CD4-positive, alpha-beta T cell treated with Interleukin-4 for 1 hour (primary cell): ENCODE measurements at places on chromosomes 16 and 17.
A peak's percentile ranks its signal among the peaks of the same experiment; 100 is the strongest.

DNA sequence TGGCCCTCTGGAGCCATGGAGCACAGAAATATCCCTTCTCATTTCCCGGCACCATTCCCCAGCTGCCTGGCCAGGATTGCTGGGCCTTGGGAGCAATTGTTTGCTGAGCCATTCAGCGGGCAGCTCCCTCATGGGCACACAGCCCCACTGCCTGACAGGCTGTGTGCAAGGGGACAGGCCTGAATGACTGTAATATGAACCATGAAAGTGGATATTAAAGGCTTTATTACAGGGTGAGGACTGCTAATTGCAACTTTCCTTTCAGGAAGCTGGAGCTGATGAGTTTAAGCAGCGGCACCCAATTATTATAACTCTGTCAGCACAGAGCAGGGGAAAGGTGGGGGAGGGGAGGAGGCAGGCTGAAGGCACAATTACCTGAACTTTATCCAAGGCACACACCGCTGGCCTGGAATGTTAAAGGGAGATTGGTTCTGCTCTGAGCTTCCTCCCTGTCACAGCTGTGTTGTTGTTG is 159.8 kb upstream of the SDK2 start:
- DNase-seq: no peak

GRCh38 chr17:73068322-73069153 is 23.9 kb downstream of the SLC39A11 start:
- DNase-seq: no peak

GRCh38 chr17:61467416-61468262 is 15.4 kb downstream of the TBX4 start:
- DNase-seq: no peak

- no peak for DNase-seq
These were observed 1.2 kb downstream of the GFAP start for GRCh38 chr17:44914148-44914547.

DNA sequence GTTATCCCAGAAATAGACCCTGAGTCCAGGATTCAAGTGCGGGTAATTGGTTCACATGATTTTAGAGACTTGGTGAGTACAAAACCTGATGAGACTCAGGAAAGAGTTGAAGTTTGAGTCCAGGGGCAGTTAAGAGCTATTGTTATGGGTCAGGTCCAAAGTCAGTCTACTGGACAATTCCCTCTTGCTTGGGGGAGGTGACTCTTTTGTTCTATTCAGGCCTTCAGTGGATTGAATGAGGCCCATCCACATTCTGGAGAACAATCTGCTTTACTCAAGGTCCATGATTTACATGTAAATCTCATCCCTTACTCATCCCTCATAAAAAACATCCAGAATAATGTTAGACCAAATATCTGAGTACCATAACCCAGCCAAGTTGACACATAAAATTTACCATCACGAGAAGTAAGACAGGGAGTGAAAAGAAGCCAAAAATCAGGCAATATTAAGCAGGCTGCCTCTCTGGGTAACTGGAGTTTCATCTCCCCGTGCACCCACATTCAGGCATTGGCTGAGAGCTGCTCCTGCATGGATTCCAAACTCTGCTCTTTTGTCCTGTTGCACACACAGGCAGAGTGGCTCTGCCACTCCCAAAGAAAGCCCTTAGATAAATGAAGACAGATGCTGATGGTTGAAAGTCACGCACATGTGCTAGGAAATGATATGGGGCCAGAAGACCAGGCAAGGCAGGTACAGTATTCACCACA is 156.0 kb upstream of the SALL1 start:
- no peak for DNase-seq

DNA sequence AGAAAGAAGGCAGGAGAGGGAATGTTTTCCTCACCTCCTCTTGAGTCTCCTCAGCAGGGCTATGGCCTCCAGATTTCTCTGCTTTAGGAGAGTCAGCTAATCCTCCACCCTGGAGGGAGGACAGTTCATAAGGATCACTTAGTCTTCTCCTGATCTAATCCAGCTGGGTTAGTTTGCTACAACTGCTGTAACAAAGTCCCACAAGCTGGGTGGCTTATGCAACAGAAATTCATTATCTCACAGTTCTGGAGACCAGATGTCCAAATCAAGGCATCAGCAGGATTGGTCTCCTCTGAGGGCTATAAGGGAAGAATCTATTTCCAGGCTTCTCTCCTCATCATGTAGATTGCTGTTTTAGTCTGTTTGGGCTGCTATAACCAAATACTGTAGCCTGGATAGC is 40.6 kb upstream of the XYLT1 start:
- no peak for DNase-seq

DNA sequence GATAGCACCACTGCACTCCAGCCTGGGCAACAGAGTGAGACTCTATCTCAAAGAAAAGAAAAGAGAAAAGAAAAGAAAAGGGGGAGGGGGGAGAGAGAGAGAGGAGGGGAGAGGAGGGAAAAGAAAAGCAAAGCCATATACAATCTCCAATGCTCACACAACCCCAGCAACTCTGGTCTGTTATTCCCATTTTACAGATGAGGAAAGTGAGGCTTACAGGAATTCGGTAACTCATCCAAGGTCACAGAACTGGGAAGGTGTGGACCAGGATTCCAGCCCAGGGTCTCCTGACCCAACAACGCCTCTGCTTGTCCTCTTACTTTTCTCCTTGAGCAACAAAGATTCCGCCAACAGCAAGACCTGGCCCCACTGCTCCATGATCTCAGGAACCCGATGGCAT is 13.0 kb downstream of the PLA2G10 start:
- no peak for DNase-seq

- no peak for DNase-seq
These were observed 14.4 kb downstream of the CHCT1 start for GRCh38 chr17:60436676-60437075.

DNA sequence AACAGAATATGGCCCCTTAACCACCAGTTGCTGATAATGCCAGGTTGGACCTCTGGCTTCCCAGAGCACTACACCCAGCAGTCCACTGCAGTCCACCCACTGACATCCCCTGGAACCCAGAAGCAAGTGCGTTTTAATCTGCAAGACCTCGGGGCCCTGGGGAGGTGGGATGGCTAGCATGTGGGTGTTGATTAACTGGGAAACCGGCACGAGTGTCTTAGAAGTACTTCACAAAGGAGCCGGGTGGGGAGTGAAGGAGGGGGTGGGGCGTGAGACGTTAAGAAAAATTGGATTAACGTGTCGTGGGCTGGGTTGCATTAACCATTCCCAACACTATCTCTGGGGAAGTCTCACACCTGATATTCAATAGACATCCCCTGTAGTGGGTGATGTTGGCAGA is 6.1 kb upstream of the HIC1 start:
- DNase-seq: no peak

DNA sequence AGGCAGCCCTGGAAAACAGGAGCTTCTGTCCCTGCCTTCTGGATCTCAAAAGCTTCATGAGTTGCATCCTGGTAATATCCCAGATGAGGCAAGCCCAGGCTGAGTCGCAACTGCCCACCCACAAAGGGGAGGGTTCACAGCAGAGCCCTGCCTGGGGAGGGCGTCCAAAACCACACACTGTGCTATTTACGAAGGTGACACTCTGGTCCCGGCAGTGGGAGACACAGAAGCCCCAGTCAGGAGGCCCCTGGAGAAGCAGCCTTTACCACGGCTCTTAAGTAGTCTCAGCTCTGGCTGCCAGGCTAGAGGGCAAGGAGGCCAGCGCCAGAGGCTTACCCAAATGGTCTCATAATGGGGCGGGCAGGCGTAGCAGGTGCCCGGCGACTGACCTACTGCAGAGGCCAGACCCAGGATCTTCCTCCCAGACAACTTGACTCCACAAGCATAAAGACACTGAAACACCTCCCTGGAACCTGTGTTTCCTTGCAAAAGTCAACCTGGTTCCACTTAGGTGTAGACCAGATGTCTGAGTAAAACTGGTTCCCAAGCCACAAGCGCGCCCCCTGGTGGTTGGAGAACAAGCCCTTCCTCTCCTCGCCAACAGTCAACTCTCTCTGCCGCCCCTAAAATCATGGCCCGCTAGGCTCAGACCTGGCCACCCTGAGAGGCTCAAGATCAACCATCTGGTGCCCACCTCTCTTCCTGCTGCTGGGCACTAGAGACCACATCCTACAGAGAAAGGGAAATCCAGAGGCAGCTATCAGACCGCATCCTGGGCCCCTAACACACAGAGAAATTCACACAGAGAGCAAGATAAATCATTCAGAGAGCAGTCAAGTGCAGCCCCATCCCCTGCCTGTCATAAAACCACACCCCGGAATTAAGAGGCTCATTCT is 5.2 kb downstream of the AXIN2 start:
- peak; percentile 81 for DNase-seq

- peak; percentile 58 for DNase-seq
These were observed 15.6 kb upstream of the ZFPM1 start for GRCh38 chr16:88437367-88437964.

GRCh38 chr16:82631701-82632685 is 5.2 kb downstream of the CDH13 start:
- no peak for DNase-seq

GRCh38 chr16:86998196-86999001 is 318.8 kb downstream of the C16orf95 start:
- DNase-seq: no peak

DNA sequence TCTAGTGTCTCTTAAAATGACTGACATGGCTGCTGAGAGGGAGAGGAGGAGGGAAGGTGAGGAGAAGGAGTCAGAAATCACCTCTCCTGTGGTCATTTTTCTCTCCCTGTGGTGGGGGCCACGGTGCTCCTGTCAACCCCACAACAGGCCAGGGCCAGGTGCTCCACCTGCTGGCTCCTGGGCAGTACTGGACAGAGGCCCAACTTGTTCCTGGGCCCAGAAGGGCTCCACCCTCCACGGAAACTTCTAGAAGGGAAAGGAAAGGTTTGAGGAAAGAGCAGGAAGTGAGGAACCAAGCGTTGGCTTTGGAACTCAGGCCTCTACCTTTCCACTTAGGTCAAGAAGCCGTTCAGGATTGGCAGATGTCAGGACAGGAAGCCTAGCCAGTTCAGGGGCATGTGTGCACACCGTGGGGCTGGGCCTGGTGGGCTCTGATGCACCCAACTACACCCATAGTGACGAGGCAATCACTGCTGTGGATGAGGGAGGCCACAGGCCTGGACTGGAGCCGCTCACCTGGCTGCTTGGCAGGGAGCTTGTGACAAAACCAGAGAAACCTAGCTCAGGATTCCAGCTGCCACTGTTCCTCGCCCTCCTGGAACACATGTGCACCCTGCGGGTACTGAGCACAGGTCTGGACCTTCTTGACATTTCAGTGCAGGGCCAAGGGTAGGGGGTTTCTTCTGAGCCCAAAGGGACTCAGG is 36.1 kb downstream of the WNT3 start:
- DNase-seq: no peak

DNA sequence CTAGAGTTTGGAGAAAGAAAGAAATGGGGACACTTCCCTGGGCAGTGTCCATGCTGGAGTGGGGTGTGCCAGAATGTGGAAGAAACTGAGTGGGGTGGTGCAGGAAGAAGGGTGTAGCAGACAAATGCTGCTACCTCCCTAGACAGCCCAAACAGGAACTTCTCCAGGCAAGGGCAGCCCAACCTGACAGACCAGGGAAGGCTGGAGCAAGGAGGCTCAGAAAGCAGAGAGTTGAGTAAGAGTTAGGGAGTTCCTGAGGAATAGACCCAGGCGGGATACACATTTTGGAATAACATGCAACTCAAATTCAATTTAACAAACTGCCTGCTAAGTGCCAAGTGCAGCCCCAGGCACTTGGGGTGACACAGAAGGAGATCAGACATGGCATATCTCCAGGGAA is 1.0 kb upstream of the MYO18A start:
- DNase-seq: no peak

DNA sequence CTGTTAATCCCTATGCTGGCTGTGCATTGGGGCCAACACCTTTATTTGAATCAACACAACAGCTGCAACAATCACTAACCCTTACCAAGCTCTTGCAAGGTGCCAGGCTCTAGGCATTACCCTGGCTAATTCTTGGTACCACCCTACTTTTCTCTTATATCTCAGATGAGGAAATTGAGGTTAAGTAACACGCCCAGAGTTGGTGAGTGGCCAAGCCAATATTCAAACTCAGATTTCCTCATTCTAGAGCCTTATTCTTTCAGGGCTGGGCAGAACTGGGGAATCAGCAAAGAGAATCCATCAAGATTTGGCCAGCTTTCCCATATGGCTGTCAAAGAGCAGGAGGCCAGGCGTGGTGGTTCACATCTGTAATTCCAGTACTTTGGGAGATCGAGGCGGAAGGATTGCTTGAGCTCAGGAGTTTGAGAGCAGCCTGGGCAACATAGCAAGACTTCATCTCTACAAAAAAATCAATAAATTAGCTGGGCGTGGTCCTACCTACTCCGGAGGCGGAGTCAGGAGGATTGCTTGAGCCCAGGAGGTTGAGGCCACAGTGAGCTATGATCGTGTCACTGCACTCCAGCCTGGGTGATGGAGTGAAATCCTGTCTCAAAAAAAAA is 23.7 kb downstream of the ARSG start:
- peak; percentile 46 for DNase-seq

DNA sequence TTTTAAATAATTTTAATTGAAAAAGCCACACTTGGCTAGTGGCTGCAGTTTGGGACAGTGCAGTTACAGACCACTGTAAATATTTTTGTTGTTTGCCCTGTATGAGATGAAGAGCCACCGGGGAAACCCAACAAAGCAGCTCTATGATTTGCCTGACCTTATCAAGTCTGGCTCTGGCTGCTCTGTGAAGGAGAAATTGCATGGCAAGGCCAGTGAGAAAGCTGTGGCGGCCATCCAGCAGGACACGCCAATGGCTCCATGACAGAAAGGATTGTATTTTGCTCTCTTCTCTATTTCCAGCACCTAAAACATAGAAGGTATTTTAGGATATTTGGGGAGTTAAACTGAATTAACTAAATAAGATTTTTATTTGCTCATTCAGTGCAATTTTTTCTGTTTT is 330.0 kb upstream of the DYNLRB2 start:
- DNase-seq: no peak

DNA sequence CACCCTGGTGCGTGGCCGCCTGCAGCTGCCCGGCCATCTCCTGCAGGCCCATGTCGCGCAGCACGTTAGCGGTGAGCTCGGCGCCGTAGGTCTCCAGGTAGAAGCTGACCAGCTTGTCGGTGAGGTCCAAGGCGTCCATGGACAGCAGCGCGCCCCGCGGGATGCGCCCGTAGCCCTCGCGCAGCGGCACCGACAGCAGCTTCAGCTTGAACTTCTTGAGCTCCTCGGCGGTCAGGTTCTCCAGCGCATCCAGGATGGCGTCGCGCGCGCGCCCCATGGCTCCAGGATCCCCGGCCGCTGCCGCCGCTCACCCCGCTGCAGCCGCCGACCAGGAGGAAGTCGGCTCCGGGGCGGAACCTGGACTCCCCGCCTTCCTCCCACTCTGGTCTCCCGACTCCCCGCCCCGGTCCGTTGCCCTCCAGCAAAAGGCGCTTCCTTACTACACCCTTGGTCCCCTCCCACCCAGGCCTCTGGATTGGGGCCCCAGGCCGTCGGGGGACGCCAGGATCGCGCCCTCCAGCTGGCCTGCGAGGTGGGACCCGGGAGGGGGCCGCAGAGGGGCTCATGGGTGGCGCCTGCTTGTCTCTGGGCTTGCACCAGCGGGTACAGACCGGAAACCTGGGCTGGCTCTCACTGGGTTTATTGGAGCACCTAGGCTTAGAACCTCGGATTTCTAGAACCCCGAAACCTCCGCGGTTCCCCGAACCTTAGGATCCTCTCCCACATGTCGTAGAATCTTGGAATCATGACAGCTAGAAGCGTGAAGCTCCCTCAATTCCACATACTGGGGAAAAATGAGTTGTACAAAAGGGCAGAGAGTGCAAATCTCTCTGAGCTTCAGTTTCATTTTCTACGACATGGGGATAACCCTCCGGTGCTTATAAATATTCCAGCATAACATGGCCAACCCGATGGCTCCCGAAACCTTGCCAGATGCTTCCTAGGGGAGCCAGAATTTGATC is at the start of gene PYCARD:
Gene PYCARD, minus strand, starts transcription at position 347 of the 962 bp plus-strand sequence. Its CDS starts 70 bp downstream, at position 277.
- peak; percentile 35 for DNase-seq
